ENCODE measurements at places on chromosomes 12 and 14.
A peak's percentile ranks its signal among the peaks of the same experiment; 100 is the strongest.

- DNase-seq: no peak
These were observed 23.6 kb upstream of the FERMT2 start for GRCh38 chr14:52974406-52974805.

DNA sequence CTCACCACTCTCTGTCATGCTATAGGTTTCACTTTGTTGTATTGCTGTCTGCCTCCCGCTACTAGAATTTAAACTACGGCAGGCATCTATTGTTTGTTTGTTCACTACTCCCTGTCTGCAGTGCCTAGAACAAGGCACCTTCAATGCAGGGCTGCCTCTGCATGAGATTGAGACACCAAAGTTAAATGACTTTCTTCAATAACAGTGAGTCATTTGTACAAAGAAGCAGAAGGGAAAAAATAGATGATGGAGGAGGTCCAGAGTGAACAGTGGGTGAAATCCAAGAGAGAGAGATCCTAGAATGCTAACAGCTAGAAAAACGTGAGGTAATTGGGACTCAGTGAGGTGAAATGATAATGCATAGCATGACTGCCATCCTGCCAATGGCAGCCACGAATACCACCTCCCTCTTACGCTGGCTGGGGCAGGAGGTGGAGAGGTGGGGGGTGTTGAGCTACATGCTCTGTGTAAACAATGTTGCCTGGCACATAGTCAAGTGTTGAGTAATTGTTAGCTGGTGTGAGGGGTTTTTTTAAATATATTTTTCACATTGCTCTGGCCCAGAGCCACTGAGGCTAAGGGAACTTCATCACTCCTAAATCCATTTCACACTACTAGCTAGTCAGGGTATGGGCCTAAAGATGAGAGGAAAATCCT, 367.6 kb downstream of the RPS29 start:
- no peak for DNase-seq

DNA sequence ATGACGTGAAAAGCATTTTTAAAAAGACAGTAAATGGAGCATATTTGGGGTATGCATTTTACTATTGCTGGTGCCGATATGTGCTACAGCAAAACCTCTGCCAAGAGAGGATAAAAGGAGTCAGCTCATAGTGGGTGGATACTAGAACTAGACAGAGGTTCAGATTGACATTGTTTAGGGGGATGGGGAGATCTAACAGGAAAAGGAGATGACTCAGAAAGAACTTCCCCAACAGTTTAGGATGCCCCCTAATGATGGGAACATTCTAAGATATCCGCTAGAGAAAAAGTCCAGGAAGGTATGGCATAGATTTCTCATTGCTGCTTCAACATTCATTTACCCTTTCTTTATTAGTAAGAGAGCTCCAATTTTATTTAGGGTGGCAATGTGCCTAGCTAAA, 110.5 kb upstream of the CLEC14A start:
- DNase-seq: no peak

DNA sequence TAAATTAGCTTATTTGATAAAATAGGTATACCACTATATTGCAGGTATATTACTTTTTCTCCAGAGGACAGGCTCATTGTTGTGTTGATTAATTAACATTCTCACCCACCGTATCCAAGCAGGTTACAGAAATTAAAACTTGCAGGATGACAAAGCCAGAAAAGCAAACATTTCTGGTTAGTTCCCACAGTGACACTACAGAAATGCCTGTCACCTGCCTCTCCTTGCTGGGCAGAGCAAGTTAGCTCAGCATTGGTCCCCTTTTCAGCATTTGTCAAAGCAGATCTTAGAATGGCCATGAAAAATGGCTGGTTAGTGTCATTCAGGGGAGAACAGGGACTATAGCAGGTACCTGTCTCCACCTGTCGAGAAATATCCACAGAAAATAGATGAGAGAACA, 38.8 kb downstream of the RMST start:
- DNase-seq: no peak

GRCh38 chr12:64390275-64390851, at the start of gene C12orf56:
Gene C12orf56 (minus strand): TSS chr12:64390758. CDS start chr12:64390565, 193 bp downstream.
- peak; percentile 21 for DNase-seq

DNA sequence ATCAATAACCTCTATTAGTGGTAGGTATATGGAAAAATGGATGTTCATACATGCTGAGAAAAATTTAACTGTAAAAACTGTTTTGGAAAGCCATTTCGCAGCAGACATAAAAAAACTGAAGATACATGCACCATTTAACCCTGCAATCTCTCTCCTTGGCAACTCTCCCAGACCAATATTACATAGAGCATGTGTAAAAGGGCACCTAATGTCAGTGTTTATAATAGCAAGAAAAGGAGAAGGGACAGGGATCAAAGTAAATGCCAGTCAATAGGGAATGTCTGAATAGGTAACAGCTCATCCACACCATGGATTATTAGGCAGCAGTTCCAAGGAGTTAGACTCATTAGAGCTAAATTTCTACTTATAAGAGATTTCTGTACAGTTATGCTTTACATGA, 77.2 kb downstream of the BTG1 start:
- no peak for DNase-seq

DNA sequence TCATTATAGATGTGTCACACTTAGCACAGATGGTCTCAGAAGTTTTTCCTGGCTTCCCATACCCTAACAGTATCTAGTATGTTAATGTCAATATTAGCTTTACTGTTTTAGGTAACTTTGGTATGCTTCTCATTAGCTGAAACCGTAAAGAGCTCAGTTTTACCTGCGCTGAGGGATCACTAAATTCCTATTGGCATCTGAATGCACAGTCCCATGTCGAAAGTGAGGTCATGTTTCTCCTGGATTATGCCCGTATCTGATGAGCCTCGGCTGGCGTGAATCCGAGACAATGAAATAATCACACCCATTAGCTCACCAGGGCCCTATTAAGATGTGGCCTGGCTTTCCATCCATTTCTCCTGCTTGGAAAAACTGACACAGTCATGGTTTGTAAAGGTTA, 418.2 kb downstream of the ZFP36L1 start:
- DNase-seq: no peak
